ENCODE measurements at places on chromosomes 6 and 20.

GRCh38 chr20:47949230-47949629 is 163.9 kb upstream of the SULF2 start:
- DNase-seq, result no peak

GRCh38 chr6:55668591-55668990 is 89.6 kb upstream of the HMGCLL1 start:
- no peak for DNase-seq

- peak; percentile 56 for DNase-seq
These were observed 165.6 kb downstream of the TRIM27 start for GRCh38 chr6:28758046-28758817.

GRCh38 chr6:126016591-126016990 is 30.3 kb downstream of the TRMT11 start:
- DNase-seq, result no peak

GRCh38 chr20:56987986-56988385 is 278.5 kb downstream of the BMP7 start:
- no peak for DNase-seq

DNA sequence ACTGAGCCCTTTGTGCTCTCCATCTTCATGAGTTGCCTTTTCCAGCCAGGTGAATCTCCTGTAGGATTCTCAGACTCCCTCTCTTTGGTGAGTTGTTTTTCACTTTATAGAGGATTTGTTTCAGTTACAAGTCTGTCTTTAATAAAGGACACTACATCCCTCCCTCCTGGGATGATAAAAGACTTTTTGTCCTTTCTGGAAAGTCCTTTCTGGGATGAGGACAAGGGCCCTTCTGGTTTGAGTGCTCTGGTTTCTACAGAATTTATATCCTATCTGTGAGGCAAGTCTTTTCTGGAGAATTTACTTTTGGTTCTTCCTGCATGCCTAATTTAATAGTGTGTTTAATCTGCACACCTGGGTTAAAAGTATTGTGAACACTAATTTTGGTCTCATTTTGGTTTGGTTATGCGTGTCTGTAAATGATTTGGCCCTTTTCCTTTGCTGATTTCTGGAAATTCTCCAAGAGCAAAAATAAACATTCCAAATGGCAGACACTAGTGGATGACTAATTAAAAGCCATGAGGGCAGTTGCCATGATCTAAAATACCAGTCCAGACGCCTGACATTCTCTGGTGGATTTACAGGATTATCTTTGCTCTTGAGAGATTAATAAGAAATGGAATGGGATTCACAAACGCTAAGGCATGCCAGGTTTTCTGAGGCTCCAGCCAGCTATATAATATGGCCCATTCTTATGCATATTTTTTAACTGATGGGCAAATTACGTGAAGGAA is 44.8 kb downstream of the TCP11 start:
- no peak for DNase-seq

- no peak for DNase-seq
These were observed 148.2 kb upstream of the GGTLC1 start for GRCh38 chr20:24136659-24137246.

- DNase-seq, result peak; percentile 50
These were observed 639 bp upstream of the RCAN2 start for GRCh38 chr6:46491628-46492547.

All from ovary (tissue), 10 donors.